Muscle of leg (tissue), 16 donors: ENCODE measurements at places on chromosomes 3 and 15.

GRCh38 chr3:170414202-170414663 lies 4.4 kb upstream of the CLDN11 start:
- peak; percentile 85 for DNase-seq

GRCh38 chr3:31671976-31672375 lies 139.3 kb downstream of the STT3B start:
- no peak for DNase-seq

DNA sequence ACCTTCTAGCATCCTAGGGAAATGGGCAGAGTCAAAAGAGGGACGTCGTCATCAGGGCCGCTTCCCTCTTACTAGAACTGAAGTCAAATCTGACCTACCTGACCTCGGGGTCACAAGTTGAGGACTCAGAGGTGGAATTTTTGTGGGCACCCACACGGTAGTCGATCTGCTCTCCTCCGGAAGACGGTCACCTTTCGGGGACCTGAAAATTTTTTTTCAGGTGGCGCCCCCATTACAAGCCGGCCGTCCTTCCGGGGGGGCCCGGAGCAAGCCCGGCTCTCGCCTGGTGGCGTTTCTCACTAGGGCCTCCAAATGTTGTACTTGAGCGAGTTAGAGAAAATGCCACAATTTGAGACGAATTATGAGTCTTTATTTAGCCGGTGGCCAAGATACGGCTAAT lies 157.5 kb upstream of the FRG2C start:
- no peak for DNase-seq

GRCh38 chr3:112972158-112972557 lies 2.7 kb downstream of the CD200R1 start:
- no peak for DNase-seq

DNA sequence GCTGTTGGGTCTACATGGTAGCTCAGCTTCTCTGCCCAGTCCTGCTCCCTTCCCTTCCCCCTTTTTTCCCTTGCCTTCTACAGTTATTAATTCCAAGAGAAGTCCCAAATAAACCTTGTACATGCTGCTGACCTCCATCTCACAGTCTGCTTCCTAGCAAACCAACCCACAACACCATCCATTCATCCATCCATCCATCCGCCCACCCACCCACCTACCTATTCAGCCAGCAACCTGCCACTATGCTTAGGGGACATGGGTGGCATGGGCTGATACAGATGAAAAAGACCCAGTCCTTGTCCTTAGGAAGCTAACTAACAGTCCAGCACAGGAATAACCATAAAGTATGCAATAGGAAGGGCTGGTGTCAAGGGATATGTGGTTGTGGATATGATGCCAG lies 5.7 kb downstream of the TNFAIP8L3 start:
- DNase-seq, result no peak

DNA sequence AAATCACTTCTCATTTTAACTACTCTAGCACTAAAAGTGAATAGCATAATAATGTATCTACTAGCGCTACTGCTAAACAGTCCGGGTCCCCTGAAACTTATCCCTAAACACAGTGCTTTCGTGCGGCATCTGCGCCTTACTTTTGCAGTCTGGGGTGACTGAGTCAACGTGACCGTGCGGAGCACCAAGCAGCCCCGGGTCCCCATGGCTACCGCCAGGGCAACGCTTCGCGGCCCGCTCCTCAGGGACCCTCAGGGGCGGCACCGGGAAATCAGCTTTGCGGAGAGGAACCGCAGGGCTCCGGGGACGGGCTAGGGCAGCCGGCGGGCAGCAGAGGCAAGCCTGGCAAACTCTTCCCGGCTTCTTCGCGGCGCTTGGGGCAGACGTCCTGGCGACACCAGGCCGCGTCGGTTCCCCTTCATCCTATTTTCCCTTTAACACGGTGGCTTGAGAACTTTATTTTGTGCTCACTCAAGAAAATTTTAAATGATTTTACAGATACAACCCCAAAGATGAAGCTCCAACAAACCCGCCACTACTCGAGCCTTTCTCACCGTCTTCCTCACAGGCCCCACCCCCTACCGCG lies 757 bp upstream of the DIPK2A start:
- DNase-seq, result peak; percentile 68

DNA sequence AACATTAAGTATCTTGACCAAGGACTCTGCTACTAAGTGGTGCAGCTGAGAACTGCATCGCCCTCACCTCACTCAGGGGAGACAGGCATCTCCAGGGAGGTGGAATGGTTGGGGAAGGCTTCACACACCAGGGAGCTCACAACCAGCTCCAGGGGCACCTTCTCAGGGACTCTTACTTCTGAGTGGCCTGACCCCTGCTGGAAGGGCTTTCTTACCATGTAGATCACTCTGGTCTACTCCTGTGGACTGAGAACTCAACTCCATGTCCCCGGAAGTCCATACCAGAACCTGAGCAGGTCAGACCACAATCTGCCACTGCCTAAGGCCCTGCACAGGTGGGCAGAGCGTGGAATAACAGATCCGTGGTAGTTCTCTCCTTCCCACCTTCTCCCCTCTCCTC lies 140.5 kb downstream of the TLE3 start:
- DNase-seq, result no peak
